ENCODE measurements at places on chromosomes 16 and 17.

DNA sequence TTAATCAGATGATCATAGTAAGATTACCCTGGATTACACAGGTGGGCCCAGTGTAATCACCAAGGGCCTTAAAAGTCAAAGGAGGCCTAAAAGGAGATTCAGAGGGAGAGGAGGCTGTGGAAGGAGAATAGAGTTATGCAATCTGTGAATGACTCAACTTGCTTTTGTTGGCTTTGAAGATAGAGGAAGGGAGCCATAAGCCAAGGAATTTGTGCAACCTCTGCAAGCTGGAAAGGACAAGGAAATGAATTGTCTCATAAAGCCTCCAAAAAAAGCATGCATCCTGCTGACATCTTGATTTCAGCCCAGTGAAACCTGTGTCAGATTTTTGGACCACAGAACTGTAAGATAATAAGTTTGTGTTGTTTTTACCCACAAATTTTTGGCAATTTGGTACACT lies 109.6 kb downstream of the CNTNAP4 start:
- peak; percentile 32 for DNase-seq

GRCh38 chr16:1890024-1890707 lies 18.2 kb upstream of the MEIOB start:
- DNase-seq, result no peak

DNA sequence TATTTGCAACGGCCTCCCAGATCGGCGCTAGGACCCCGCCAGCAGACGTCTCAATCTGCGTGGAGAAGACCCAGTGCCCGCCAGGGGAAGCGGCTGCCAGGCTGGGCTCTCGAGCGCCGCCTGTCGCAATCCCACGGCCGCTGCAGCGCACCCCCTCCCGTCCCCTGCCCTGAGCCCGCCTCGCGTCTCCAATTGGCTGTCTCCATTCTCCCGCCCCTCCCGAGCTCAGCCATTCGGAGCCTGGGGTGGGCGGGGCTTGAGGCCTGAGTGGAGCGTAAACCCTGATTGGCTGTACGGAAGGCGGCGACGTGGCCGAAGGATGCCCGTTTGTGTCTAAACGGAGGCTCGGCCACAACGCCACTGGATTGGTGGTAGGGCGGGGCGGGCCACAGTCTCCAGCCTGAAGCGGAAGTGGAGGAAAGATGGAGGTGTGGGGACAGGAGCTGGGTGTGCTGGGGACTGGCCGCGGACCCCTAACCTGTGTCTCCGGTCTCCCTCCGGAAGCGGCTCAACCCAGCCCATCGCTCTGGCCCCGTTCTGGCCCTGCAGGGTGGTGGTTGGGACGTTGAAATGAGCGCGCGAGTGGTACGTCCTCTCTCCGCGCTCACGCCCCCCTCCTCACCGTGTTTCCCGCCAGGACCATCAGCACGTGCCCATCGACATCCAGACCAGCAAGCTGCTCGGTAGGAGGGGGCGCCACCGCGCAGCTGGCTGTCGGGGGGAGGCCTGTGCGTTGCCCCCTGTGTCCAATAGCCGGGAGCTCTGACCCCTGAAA lies at the start of gene CDK5RAP3:
Gene CDK5RAP3, plus strand, starts transcription at position 389 of the 775 bp plus-strand sequence. Its CDS starts 34 bp downstream, at position 423.
- peak; percentile 100 for DNase-seq

DNA sequence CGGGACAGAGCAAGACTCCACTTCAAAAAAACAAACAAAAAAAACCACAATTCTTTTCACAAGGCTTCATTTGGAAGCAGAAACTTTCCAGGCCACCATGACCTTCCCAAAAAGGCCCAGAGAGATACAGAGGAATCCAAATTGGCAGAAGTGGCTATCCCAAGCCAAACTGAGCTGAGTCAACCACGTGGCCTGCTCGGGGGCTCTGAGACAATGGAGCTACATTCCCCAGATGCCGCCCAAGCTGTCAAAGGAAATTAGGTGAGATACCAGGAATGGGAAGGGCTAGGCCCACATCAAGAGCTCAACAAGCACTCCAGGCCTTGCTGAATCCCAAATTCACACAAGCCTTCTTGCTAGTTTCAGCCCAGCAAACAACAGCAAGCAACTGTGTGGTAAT lies 5.7 kb upstream of the EXOSC6 start:
- DNase-seq, result no peak

DNA sequence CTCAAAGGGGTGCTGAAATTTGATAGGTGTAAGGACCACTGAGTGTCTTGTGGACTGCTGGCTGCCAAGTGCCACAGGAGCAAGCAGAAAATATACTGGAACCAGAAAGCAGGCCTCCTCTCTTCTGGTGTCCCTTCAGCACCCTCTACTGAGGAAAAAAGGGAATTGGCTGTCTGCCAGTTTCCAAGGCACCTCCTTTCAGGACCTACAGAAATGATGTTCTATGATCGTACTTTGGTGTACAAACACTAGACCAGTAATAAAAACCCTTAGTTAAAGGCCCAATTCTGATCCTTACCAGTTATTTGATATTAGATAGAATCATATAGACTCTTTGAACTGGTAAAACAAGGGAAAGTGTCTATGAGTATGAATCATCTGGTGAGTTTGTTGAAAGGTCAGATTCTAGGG lies 35.8 kb upstream of the BCAS3 start:
- peak; percentile 81 for DNase-seq

DNA sequence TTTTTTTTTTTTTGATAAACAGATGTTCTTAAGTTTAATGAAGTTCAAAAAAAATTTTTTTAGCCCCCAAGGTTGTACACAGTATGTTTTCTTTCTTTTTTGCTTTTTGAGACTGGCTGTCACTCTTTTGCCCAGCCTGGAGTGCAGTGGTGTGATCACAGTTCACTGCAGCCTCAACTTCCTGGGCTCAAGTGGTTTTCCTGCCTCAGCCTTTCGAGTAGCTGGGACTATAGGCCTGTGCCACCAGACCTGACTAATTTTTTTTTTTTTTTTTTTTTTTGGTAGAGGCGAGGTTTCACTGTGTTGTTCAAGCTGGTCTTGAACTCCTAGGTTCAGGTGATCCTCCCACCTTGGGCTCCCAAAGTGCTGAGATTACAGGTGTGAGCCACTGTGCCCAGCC lies 12.8 kb downstream of the ITGAE start:
- no peak for DNase-seq

- no peak for DNase-seq
Measured at GRCh38 chr17:60538726-60539125, 12.7 kb upstream of the APPBP2 start.

- DNase-seq, result no peak
Measured at GRCh38 chr17:62092784-62093183, 27.7 kb upstream of the MED13 start.

DNA sequence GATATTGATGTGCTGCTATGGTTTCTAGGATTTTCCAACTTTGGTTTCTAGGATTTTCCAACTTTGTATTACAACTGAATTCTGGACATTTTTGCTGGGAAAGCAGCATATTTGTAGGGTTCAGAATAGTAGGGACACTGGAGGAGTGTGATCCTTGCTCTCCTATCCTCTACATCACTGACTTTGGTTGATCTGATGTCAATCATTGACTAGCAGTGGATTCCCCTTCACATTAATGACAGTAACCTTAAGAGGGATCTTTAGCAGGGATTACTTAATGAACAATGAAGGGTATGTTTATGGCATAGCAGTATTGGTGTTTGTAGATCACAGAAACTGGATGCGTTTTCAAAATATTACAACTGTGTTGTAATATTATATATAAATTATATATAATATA lies 67.4 kb downstream of the MAP2K4 start:
- no peak for DNase-seq

GRCh38 chr17:51322390-51323029 lies 62.2 kb downstream of the UTP18 start:
- no peak for DNase-seq

- DNase-seq, result peak; percentile 35
Measured at GRCh38 chr16:28491230-28491969, 474 bp downstream of the CLN3 start.

- no peak for DNase-seq
Measured at GRCh38 chr17:28407130-28407973, 1.3 kb upstream of the SLC46A1 start.

DNA sequence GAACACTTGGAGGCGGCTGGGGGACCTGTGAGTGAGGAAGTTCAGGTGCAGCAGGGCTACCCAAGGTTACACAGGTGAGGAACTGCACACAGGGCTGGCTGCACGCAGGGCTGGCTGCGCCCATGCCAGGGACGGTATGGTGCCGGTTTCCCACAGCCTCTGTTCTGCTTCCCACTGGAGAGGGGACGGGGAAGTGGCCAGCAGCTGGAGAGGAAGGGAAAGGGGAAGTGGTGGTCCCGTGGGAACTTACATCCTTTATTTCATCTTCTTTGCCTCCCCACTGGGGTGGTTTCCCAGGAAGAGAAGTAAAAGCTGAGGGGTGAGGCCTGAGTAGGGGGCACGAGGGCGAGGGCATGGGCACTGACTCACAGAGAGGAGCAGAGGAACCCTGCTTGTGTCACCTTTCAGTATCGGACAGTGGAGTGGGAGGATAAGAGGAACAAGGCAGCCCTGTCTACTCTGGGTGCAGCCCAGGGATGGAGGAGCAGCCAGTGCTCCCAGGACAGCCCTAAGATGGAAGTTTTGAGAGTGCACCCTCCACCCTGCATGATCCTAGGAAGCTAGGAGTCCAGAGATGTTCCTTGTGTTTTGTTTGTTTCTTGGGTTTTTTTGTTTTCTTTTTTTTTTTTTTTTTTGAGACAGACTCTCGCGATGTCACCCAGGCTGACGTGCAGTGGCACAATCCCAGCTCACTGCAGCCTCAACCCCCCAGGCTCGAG lies 25.5 kb upstream of the CDH1 start:
- DNase-seq, result no peak

GRCh38 chr17:82247856-82248671 lies 19.2 kb downstream of the SLC16A3 start:
- DNase-seq, result no peak

DNA sequence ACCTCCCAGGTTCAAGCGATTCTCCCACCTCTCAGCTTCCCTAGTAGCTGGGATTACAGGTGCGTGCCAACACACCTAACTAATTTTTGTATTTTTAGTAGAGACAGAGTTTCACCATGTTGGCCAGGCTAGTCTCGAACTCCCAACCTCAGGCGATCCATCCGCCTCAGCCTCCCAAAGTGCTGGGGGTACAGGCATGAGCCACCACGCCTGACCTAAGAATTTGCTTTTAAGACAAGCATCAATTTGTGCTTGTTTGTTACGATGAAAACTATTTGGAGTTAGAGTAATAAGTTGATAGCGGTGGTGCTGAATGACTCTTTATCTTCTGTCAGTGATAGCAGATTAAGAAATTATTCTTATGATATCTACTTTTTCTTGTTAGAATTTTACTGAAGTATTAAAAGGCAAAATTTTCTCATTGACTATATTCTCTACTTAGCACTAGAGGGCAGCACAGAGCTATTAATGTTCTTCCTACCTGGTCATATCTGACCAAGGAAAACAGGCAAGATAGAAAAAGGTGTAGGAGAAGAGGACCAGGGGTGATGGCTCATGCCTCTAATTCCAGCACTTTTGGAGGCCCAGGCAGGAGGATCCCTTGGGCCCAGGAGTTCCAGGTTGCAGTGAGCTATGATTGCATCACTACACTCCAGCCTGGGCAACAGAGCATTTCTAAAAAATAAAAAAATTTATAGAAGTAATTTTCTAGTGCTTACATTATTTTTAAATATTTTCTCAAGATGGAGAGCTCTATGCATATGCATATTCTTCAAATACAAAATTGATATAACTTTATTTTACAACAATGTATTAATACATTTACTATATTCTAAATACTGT lies 24.5 kb downstream of the STXBP4 start:
- DNase-seq, result peak; percentile 69

DNA sequence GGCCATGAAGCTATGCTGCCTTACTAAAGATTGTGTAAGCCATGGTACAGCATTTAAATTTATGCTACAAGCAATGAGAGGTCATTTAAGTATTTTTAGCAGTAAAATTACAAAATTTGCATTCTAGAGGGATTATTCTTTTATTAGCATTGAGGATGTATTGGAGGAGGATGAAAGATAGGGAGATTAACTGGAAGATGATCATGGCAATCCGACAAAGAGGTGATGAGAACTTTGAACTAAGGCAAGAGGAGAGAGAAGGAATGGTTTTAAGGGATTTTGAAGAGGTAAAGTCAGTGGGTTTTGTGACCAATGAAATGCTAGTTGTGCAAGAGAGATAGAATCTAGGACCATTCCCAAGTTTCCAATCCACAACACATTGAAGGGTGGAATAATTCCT lies 129.9 kb downstream of the SNX11 start:
- DNase-seq, result no peak

- no peak for DNase-seq
Measured at GRCh38 chr16:9508328-9508936, 417.0 kb downstream of the HAPSTR1 start.

DNA sequence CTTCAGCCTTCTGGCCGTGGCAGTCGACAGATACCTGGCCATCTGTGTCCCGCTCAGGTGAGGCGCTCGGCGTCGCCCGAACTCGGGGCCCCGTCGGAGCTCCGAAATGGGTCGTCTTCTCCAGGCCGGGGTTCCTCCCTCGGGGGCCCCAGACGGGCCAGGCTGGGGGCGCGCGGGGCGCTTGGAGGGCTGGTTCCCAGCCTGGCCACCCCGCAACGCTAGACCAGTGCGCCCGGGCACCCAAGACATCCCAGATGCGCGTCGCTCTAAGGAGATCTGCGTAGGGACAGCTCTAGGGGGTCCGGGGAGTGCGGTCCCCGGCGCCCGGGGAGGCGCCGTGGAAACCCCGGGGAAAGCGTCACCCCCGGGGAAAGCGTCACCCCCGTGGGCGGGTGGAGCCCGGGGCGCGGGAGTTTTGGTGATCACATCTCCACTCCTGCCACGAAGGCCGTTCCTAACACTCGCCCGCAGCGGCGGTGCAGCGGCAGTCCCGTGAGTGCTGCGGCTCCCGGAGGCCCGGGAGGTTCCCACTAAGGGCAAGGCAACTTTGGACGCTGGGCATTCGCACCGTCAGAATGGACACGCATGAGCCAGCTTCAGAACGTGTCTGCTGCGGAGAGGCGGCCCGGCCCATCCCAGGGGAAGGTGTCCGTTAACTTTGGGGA lies 729 bp downstream of the ADORA2B start:
- DNase-seq, result no peak

DNA sequence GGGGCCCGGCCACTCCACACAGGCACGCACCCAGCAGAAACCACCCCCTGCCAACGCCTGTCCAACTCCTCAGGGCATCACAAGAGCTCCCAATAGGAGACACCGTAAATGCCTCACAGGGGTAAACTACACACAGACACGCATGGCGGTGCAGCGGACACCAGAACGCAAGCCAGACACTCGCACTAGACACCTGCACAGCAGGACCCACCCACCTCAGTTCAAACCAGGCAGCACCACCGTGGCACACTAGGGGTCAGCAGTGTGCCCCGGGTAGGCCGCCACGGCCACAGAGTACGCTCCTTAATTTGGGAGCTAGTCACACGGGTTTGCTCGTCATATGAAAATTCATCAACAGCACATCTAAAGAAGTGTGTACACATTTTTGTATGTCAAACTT lies 3.4 kb downstream of the SLC38A10 start:
- DNase-seq, result peak; percentile 55

GRCh38 chr17:700504-701094 lies 14.0 kb downstream of the VPS53 start:
- peak; percentile 76 for DNase-seq

All from cerebellum (tissue), 4 donors.